ENCODE measurements at places on chromosomes 3 and 15.
A peak's percentile ranks its signal among the peaks of the same experiment; 100 is the strongest.

DNA sequence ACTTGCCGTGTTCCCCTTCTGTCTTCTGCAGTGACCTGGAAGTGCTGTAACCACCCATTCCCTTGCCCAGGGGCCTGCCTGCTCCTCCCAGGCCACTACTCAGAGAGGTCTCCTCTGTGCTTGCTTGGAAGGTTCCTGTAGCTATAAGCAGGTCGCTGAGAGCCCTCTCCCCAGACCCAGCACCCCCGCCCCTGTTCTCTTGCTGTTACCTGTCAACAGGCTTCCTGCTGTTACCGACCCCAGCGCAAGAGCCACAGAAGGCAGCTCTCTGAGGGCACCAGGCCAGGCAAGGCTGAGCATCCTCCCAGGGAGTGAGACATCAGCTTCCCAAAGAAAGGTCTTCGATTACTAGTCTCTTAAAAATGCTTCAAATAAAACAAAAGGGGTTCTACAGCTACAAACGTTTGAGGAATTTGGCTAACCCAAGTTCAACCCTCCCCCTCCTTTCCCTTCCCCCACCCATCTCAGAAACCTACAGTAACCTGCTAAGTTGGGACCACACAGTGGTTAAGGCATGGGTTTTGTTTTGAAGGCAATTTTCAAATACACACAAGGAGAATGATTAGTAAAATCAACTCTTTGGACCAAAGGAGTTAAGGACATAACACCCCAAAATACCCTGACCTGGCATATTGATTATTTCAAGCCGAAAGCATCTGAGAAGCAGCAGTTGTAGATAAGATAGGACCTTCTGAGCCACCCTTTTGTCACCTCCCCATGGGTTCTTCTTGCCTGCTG, 74.9 kb upstream of the MFGE8 start:
- DNase-seq = no peak

DNA sequence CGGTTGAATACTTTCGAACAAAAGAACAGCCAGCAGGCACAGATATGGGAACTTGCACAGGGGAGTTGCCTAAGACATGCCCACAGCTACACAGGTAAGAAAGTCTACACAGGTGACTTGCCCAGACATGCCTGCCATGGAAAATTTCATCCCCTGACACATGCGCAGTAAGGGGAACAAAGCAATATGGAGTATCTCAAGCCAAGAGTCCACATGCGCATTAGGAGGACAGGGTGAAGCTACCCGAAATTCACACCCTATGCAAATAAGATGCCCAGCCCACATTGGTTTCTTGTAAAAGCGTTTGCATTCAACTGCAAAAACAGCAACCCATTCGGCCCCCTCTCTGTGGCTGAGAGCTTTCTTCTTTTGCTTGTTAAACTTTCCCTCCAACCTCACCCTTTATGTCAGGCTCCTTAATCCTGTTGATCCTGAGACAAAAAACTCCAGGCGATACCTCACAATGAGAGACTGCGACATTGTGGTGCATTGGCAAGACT, 49.3 kb upstream of the TRPM1 start:
- no peak for DNase-seq

GRCh38 chr3:56157693-56158362, 310.4 kb downstream of the ERC2 start:
- DNase-seq = no peak

- DNase-seq = no peak
Observed at GRCh38 chr3:55078876-55079275, 151.0 kb upstream of the LRTM1 start.

DNA sequence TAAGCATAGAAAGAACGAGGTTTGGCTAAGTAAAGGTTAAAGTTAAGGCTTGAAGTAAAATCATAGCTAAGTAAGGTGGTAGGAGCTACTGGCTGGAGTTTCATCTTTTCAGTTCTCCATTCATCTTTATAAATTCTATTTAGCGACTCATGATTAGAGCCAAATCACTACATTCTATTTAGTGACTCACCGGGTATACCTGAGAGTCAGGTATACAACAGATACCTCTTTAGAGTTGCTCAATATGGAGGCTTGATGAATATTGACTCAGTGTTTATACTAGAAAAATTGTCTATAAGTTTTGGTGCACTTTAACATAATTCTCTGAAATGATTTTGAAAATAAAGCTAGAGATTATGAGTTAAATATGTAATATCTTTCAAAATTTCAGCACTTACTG, 328.8 kb upstream of the GRM7 start:
- no peak for DNase-seq

DNA sequence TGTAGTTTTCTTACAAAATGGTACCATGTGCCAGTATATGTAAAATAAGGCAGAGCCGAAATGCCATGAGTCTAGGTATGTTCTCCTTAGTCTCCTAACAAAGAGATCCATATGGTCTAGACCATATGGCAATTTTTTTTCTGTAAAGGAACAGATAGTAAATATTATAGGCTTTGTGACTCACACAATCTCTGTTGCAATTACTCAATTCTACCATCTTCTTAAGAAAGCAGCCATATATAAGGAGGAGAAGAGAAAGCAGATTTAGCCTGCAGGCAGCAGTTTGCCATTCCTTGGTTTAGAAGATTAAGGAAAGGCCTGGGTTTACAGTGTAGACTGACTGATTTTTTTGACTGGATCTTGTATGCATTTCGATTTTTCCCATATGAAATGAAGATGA, 16.3 kb upstream of the BBX start:
- DNase-seq = no peak

- peak; percentile 90 for DNase-seq
Observed at GRCh38 chr3:173395412-173396181, 1.9 kb upstream of the NLGN1 start.

- no peak for DNase-seq
Observed at GRCh38 chr3:88589138-88589537, 439.4 kb downstream of the C3orf38 start.

DNA sequence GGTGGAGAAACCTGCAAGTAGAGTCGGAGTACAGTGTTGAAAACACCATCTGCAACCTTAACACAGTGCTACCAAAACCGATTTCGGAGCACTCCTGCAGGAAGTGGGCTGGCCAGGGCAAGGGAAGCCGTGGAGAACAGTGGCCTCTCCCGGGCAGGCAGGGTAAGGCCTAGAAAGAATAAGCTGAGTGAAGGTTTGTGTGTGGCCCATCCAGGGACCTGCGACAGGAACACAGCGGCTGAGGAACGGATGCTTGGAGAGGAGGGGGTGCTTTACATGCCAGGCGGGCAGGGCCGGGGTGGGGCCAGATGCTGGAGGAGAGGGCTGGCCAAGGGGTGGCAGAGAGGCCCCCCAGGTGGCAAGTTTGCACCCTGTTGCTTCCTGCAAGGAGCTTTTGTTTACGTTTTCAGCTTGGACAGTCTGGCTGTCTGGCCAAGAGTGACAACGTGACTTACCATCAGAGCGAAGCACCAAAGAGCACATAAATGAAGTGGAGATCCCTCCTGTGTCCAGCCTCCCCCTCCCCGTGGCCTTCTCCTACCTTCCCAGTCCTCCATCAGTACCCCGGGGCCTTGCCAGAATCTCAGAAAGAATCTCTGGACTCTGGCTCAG, 156.5 kb downstream of the PGPEP1L start:
- peak; percentile 80 for DNase-seq

GRCh38 chr3:18295171-18295920, 129.8 kb downstream of the SATB1 start:
- DNase-seq = peak; percentile 75

- DNase-seq = no peak
Observed at GRCh38 chr3:148223266-148223665, 474.4 kb upstream of the AGTR1 start.

DNA sequence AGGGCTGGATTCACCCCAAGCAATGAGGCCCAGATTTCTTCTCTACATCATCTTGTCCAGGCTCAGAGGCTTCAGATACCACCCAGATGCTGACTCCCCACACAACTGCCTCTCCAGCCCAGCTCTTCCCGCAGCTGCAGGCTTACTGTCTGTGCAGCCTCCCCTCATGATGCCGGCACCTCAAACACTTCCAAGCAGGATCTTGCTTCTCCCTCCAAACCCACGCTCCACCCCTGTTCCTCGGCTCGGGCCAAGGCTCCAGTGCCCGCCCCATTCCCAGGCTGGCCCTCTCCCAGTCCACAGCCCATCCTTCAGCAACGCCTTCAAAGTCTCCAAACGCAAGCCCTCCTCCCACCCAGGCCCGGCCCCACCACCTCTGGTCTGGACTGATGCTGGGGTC, 159.2 kb upstream of the LINGO1 start:
- no peak for DNase-seq

DNA sequence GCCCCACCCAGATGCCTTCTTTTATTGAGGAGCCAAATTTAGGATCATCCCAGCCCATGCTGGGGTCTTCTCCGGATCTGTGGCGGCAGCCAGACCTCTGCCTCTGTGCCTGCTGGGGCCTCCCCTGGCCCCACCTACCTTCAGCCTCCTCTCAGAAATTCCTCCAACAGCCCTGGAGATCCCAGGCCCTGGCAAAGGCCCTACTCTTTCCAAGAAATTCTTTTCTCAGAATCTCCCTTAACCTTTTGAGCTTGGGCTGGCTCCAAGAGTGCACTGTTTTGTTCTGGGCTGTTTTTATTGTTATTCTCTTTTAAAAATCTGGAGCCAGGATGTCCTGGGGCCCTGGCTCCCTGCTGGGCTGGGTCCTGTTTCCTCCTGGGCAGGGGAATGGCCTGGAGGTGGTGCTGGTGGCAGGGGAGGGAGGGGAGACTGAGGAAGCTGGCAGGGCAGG, 57.8 kb downstream of the GRIP2 start:
- no peak for DNase-seq

- no peak for DNase-seq
Observed at GRCh38 chr3:146026547-146026946, 134.4 kb downstream of the PLOD2 start.

DNA sequence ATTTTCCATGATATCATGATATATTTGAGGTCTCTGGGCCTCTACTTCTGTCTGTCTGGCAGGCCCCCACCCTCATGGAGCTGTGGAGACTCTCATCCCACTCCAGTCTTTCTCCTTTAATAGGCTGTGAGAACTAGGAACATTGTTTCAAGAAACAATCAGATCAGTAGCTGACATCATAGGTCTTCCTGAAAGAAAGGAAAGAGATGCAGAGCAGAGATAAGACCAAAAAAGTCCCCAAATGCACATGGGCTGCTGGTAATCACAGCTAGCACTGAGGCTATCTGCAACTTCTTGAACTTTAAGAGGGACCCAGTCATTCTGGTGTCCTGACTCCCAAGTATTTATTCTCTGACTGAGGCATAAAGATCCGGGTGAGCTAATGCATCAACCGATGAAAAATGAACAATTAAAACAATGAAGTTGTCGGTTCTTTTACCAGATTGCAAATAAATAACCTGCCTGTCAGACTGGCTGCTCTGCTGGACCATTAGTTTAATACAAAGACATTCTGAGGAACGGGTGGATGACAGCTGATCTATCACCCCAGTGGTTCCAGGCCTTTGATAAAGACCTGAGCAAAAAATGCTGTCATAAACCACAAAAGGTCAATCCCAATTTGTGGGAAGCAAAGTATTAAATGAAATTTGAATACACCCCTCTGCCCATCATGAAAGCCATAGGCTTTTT, 780.8 kb upstream of the GOLIM4 start:
- no peak for DNase-seq

- no peak for DNase-seq
Observed at GRCh38 chr3:32113981-32114545, 7.6 kb downstream of the GPD1L start.

- DNase-seq = no peak
Observed at GRCh38 chr3:186315581-186316354, 46.3 kb downstream of the DGKG start.

- DNase-seq = no peak
Observed at GRCh38 chr3:188233320-188233719, 79.4 kb downstream of the LPP start.

DNA sequence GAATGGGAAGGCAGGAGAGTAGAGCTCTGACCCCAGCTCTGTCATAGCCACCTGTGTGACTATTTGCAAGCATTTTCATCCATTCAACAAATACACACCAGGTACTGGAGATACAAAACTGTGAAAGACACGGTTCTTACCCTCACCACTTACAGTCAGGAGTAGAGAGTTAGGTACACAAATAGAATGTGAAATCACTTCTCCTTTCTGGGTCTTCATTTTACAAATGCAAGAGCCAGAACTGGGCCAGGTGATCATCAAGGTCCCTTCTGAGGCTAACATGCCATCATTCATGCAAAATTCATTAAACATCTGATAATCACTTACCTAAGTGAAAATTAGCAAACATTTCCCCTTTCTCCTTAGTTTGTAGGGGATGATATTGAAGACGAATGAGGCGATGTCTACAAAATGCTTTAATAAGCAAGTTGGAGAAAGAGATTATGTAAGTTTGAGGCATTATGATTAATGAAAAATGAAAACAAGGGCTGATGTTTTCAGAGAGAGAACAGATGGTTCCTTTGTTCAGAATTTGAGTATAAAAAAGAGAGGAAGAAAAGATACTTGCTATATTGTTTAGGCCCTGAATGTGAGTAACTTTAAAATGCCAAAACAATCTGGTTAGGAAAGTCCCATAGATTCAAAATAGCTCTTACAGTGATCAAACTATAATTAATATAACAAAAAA, 88.6 kb downstream of the LPP start:
- no peak for DNase-seq

GRCh38 chr3:74080056-74080461, 455.3 kb upstream of the PDZRN3 start:
- no peak for DNase-seq

DNA sequence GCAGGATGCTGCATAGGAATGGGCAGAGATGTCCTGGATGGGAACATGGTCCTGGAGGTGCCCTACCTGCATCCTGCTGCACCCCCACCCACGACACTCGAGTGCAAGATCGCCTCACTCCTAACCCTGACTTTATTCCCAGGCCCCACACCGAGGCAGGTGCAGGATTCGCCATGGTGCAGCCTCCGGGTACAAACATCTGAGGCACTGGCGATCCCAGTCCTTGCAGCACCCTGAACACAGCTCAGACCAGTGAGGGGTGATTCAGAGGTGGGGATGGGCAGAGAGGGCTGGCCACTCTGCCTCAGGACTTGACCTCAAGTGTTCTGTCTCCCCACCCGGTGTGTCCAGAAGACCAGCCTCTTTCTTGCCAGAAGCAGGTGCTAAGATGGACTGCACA, 49.1 kb downstream of the KLF13 start:
- no peak for DNase-seq

GRCh38 chr3:13091898-13092611, 18.8 kb upstream of the IQSEC1 start:
- DNase-seq = peak; percentile 87

GRCh38 chr3:52313188-52313773, 2.8 kb upstream of the DNAH1 start:
- no peak for DNase-seq

GRCh38 chr15:67809866-67810265, 15.4 kb upstream of the SKOR1 start:
- DNase-seq = no peak
